MG63 (cell line): ENCODE measurements at places on chromosomes 12 and 14.

DNA sequence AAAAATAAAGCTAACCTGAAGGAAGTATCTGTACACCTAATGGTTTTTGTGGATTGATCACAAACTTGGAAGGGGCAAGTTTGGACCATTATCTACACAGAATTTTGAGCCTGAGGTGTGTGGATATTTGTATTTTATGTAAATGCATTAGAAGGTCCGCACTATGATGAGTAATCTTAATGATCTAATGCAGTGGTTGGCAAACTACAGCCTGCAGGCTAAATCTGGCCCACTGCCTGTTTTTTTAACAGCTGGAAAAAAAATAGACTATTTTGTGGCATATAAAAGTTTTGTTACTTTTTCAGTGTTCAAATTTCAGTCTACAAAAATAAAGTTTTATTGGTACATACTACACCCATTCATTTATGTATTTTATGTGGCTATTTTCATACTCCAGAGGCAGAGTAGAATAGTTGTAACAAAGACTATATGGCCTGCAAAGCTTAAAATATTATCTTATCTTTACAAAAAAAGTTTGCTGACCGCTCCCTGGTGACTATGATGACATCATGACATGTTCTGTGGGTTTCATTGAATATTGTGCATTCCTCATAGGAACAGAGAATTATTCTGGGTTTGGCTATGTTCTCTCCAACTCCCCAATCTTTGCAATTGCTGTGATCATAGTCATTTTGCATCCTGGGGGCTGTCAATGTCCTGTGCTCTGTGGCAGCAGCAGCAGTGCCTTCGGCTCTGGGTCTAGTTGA, 962.6 kb upstream of the FBXO33 start:
- DNase-seq, result peak; percentile 1

- no peak for DNase-seq
Observed at GRCh38 chr14:42391146-42391834, 784.6 kb downstream of the LRFN5 start.

GRCh38 chr12:92505254-92506231, 197.2 kb upstream of the PLEKHG7 start:
- DNase-seq, result no peak

DNA sequence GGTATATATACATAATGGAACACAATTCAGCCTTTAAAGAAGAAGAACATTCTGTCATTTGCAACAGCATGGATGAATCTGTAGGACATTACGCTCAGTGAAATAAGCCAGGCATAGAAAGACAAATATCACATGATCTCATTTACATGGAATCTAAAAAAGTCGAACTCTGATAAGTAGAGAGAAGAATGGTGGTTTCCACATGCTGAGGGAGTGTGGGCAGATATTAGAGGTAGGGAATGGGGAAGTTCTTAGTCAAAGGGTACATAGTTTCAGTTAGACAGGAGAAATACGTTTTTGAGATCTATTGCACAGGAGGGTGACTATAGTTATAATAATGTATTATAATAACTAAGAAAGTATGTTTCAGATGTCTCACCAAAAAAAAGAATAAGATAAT, 71.4 kb downstream of the ADAMTS20 start:
- no peak for DNase-seq

DNA sequence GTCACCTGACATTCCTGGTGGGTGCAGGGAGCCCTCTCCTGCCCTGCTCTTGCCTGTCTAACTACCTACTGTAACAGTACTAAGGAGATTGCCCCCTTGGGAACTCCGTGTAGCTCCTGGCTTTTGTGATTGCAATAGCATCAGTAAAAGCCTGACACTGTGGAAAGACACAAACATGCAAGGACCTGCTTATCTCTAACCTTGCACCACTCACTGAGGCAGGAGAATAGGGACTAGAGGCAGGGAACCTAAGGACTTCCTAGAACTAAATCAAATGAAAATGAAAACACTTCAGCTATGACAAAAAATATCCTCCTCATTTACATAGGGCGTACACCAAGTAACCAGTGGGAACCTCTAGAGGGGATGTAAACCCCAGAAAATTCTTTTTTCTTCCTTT, 28.5 kb downstream of the TUBA1A start:
- no peak for DNase-seq

DNA sequence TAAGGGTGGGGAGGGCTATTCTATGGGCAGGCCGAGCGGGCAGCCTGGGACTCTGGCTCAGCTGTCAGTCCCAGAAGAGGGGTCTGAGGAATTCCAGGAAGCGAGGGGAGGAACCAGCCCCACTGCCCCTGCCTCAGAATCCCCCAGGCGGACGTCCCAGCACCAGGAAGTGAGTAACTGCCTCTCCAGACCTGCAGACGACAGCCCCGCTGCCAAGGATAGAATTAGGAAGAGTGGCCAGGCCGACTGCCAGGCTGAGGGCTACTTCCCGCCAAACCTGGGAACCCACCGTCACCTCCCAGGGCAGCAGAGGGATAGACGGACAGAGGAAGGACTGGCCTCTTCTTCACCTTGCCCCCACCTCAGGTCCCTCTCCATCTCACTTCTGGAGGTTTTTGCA, 6.7 kb upstream of the BDKRB2 start:
- no peak for DNase-seq

DNA sequence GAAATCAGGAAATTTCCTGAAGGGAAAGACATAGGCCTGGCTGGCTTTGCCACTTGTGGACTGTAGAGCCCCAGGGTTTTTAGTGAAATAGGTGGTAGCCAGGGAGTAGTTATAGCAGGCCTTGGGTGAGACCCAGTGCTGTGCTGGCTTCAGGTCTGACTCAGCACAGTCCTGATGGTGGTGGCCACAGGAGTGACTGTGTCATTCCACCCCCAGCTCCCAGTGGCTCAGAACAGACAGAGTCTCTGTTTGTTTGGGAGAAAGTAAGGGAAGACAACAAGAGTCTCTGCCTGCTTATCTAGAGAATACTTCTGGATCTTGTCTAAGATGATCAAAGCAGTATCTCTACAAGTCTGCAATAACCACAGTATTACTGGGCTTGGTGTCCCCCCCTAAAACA, 27.5 kb upstream of the OR6J1 start:
- no peak for DNase-seq

DNA sequence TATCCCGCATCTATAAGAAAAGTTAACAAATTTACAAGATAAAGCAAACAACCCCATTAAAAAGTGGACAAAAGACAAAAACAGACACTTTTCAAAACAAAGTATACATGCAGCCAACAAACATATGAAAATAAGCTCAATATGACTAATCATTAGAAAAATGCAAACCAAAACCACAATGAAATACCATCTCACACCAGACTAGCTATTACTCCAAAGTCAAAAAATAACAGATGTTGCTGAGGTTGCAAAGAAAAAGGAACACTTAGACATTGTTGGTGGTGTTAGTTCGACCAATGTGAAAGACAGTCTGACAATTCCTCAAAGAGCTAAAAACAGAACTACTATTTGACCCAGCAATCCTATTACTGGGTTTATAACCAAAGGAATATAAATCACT, 968.6 kb upstream of the USP15 start:
- no peak for DNase-seq

GRCh38 chr12:81080431-81080983, 2.6 kb downstream of the ACSS3 start:
- DNase-seq, result no peak

DNA sequence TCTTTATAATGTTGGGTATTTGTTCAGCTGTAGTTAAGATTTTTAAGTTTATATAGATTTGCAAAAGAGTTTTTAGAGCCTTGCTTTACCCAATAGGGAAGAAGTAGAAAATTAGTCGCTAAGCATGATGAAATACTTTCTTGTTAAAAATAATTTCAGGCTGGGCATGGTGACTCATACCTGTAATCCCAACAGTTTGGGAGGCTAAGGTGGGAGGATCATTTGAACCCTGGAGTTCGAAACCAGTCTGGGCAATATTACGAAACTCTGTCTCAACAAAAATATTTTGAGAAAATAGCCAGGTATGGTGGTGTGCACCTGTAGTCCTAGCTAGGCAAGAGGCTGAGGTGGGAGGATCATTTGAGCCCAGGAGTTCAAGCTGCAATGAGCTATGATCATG, 18.7 kb upstream of the SCFD1 start:
- DNase-seq, result no peak

- DNase-seq, result peak; percentile 54
Observed at GRCh38 chr14:75307700-75308379, 29.2 kb downstream of the FOS start.

- no peak for DNase-seq
Observed at GRCh38 chr14:39050389-39050788, 52.6 kb downstream of the SEC23A start.

GRCh38 chr12:71610031-71610795, 53.4 kb downstream of the ZFC3H1 start:
- no peak for DNase-seq

DNA sequence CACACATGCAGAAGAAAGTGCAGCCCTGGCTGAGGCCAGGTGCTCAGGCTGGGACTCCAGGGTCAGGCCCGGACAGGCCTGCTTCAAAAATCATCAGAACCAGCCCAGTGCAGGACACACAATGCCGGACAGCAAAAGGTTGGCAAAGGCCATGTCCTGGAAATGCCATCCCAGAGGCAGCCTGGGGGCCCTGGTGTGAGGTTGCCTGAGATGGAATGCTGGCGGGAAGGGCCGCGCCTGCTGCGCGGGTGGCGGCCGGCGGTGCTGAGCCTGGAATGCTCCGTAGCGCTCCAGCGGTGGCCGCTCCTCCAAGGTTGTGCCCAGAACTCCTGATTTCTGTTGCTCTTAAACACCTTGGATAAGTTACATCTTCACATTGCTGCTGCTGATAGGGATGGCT, 21.7 kb upstream of the CRIP2 start:
- DNase-seq, result no peak

DNA sequence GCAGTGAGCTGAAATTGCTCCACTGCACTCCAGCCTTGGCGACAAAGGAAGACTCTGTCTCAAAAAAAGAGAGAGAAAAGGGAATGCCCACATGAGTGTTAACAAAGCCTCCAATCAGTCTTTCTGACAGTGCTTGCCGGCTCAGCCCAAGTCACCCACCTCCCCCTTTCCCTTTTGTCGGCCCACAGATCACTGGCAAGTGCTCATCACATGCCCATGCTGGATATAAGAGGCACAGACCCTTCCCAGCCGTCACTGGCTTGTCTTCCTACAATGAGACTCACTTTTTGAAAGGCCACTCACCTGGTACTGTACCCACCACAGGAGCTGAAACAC, 70.8 kb downstream of the CCDC88C start:
- no peak for DNase-seq

GRCh38 chr12:21774358-21775132, at the start of gene KCNJ8:
Gene KCNJ8, minus strand, starts transcription at chr12:21774706. Its CDS starts 1,090 bp downstream, at chr12:21773616.
- peak; percentile 71 for DNase-seq

GRCh38 chr12:87369161-87369560, 660.0 kb downstream of the C12orf50 start:
- no peak for DNase-seq

DNA sequence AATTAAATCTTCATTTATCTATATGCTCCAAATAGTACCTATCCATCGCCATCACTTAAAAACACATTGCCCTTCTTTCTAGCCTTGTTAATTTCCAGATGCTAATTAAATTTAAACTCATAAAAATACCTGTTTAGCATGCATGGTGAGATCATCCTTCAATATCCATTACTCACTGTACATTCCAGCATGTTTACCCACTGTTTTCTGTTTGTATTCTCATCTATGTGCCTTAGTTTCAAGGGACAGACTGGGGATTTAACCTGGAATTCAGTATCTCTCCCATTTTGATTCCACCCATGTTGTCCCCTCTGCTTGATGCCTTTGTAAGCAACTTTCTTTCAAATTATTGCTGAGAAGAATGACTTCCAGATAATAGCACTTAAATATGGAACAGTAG, 208.0 kb downstream of the SPTSSA start:
- DNase-seq, result no peak

GRCh38 chr12:86233126-86233525, 23.1 kb downstream of the MGAT4C start:
- DNase-seq, result no peak

DNA sequence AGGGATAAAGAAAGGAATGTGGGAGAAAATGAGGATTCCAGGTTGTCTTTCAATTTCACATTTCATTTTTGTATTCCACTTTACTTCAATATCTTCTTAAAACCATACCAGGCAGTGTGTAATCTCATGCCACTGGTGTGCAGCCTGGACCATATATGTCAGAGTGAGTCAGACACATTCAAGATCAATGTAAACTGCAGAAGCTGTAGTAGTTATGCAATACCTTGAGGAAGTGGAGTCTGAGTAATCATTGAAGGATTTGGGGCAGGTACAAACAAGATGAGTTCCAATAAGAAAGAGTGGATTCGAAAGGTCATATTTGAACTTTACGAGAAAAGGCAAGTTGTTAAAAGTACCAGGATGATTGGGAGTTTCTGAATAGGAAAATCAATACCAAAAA, 14.1 kb downstream of the PLCZ1 start:
- DNase-seq, result peak; percentile 46

DNA sequence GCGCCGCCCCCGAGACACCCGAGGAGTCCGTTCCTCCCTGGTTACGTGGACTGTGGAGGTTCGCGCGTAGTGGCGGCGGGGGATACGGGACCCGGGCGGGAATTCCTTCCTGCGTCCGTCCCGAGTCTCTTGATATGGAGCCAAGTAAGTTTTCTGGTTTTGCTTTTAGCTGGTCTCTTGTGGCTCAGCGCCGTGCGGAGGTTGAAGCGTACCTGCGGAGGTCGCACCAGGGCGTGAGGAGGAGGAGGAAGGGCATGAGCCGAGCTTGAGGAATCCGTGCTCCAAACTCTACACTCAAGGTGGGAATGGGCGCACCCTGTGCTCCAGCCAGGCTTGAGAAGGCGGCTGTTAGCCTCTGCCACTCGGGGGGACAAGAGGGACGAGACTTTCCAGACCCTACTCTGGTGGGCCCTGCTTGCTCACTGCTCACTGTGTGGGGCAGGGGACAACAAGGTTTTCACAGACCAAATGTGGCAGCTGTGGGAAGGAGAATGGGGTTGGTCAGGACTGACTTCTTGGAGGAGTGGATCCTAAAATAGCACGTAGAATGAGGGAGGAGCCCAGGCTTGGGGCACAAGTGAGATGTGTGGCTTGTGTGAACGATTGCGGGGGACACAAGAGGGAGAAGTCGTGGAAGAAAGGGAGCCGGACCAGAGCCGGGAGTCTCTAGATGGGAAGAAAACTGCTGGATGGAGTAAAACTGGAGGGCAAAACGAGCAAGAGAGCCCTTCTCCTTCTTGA, 577 bp downstream of the ATG101 start:
- no peak for DNase-seq

DNA sequence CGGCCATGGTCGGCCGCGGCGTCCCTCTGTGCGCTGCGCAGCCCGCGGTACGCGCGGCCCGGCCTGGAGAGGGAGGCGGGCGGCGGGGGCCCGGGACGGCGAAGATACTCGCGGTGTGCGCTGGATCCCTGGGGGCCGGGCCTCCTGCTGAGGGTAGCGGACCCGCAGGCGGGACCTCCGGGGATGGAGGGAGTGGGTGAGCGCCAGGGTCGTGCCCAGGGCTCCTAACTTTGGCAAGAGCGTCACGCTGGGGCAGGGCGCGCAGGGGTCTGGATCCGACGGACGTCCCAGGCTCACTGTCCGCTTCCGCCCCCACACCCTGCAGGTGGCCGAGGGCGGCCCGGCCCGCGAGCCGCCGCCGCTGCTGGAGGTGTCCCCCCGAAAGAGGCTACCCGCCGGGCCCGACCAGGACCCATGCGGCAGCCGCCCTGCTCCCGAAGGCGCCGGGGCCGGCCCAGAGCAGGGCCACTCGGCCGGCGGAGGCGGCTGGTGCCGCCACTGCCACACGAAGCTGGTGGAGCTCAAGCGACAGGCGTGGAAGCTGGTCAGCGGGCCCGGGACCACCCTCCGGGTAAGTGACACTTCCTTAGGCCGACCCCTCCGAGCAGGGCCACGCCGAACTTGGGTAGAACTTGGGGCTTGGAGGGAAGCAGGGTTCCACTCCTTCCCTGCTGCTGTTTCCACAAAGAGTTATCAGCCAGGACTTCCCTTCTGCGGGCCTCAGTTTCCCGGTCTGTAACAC, 502 bp downstream of the KIF26A start:
- no peak for DNase-seq
